ENCODE measurements at places on chromosomes 3 and 15.

- DNase-seq, result no peak
Measured at GRCh38 chr3:28295898-28296490, 52.5 kb upstream of the ZCWPW2 start.

GRCh38 chr3:119575507-119575906 is 3.8 kb upstream of the ADPRH start:
- DNase-seq, result no peak

GRCh38 chr3:70800951-70801350 is 488.5 kb upstream of the MDFIC2 start:
- DNase-seq, result no peak

DNA sequence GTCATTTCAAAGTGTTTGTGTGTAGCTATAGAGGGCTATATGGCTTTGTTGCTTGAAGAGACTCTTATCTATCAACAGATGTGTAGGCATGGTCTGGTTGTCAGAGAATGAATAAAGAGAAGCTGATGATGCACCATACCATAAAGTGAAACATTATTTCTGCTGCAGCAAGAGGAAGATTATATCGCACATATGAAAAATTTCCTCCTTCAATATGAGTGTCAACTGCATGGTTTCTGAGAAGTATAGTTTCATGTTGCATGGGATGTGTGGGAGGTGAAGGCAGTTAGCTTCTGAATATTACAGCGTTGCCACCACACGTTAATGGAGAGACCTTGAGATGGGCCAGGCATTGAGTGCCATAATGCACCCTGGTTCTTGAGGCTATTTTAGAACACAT is 217.9 kb downstream of the SATB1 start:
- DNase-seq, result no peak

DNA sequence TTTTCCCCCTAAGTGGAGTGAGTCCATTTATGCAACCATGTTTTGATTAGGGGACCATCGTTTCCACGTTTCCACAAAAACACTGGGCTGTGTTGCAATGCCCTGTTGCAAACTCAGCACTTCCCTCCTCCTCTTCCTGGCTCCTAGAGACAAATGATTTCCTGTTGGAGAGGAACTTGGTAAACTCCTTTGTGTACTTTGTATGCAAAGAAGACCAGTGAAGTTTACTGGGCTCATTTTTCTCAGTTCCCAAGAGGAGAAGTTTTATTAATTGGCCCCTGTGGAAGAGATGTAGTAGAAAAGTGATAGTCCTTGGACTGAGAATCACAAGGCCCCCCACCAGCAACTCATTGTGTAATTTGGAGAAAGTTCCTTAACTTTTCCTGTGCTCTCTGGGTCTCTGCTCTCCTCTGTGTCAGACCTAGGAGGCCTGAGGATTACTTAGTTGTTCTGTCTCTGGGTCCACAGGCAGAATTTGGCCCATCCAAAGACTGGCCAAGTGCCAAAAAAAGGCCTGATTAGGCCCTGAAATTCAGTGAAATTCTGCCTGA is 95.0 kb downstream of the ATG7 start:
- DNase-seq, result no peak

- DNase-seq, result no peak
Measured at GRCh38 chr15:31091481-31091880, 10.0 kb downstream of the TRPM1 start.

GRCh38 chr15:96347181-96348111 is 16.9 kb downstream of the NR2F2 start:
- DNase-seq, result no peak

DNA sequence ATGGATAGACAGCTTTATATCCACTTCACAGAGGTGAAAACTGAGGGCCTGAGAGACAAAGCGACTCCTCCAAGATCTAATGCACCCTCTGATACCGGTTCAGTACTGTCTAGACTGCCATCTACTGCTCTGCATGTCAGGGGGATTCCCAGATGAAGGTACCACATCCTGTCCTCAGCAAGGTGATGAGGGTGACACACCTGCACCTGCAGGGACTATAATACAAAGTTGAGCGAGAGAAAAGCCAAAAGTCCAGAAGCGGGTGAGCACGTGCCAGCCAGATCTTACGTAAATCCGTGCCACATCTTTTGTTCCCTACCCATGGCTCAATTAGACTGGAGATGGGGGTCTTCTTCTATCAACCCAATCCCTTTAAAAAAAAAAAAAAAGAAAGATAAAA is 32.4 kb upstream of the HES1 start:
- DNase-seq, result no peak

DNA sequence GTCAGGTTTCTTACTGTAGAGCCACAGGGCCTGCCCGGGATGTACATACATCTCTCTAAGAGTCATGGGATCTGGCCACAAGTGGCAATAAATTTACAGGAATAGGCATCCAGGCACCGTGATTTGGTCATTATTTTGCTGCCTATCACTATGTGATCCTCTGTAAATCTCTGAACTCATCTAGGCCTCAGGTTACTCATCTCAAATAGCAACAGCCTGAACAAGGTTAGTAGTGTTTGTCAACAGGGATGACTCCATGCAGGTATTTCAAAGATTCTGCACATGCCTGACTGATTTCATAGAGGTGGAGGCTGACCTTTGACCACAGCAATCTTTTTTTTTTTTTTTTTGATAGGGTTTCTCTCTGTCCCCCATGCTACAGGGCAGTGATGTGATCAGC is 88.8 kb upstream of the TBL1XR1 start:
- DNase-seq, result no peak

DNA sequence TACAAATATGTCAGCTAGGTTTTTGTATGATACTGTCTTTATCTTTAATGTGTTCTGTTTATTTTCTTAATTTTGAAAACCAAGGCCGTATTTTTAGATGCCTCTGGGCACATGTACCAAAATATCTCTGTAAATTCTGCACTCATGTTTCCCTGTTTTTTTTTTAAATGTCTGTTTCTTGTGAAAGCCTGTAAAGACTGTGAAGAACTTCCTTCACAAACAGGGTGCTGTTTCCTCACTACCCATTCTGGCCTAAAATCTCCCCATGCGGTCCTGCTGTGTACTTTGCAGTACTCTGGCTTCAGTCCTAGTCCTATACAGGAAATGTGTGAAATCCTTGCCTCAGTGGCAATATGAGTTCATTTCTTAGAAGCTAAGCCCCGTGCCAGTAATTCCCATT is 133.4 kb upstream of the ZBTB20 start:
- no peak for DNase-seq

- DNase-seq, result no peak
Measured at GRCh38 chr15:31523655-31524049, 197.0 kb downstream of the KLF13 start.

- no peak for DNase-seq
Measured at GRCh38 chr3:30503446-30503845, 103.0 kb upstream of the TGFBR2 start.

- DNase-seq, result no peak
Measured at GRCh38 chr15:59993950-59994401, 10.1 kb upstream of the FOXB1 start.

DNA sequence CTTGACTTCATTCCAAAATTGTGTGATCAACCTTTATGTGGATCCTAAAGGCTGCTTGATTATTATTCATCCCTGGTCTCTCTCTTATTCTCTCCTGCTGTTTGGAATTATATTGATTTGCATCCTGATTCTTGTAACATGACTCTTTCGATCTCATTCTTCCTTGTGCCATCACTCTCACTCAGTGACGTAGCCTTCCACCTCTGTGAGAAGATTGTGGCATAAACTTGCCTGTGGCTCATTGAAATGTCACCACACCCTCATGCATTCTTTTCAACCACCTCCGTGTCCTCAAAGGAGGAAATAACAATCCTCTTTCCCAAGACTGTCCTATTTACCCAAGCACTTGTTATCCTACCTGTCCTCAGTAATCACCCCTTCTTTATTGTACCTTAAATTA is 41.3 kb upstream of the GCNT3 start:
- no peak for DNase-seq

DNA sequence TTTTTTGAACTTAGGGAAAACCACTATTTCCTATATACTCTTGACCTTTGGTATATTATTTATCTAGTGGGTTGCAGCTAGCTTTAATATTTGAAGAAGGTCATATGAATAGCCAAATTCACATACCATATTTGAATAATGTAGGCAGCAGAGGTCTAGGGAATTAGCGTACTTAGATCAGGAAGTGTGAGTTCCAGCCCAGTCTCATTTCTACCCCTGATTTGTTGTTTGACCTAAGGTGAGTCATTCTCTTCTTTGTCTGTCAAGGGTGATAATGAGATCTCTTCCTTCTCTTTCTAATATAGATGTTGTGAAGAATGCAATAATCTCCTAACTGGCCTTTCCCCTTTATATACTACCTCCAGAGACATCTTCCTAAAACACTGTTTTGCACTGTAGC is 36.6 kb upstream of the ZPLD1 start:
- no peak for DNase-seq

GRCh38 chr3:128282380-128283196 is 129.3 kb downstream of the EEFSEC start:
- DNase-seq, result no peak

DNA sequence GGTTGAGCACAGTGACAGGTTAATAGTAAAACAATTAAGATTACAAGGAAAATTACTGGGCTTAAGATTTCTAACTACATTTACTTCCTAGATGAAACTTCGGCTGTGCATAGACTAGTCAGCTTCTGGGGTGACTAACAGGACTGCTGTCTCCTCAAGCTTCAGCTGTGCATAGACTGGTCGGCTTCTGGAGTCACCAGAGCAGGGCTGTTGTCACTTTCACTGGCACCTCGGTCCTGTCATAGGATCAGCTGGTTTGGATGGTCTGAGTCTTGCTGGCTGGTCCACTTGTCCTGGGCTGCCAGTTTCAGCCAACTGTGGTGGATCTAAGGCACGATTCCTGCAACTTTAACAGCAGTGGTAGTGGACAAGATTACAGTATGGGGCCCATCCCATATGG is 23.9 kb upstream of the ACAD9 start:
- DNase-seq, result no peak

- no peak for DNase-seq
Measured at GRCh38 chr3:33194303-33194702, 24.3 kb downstream of the SUSD5 start.

- DNase-seq, result no peak
Measured at GRCh38 chr3:67884345-67884744, 229.9 kb upstream of the SUCLG2 start.

DNA sequence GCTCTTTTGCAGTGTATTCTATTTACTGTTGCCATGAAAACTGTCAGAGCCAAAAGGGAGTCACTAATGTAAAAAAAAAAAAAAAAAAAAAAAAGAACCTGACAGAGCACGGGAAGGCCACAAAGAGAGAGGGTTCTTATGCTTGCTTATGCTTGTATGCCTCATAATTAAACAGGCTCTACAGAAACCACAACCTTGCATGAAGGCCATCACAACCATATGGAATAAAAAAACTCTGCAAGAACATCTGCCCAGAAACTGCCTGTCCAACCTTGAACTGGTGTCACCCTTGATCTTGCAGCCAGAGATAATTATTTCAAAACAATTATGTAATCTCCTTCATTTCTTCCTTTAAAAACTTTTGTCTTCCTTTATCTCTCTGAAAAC is 50.1 kb downstream of the CFAP20DC start:
- no peak for DNase-seq

DNA sequence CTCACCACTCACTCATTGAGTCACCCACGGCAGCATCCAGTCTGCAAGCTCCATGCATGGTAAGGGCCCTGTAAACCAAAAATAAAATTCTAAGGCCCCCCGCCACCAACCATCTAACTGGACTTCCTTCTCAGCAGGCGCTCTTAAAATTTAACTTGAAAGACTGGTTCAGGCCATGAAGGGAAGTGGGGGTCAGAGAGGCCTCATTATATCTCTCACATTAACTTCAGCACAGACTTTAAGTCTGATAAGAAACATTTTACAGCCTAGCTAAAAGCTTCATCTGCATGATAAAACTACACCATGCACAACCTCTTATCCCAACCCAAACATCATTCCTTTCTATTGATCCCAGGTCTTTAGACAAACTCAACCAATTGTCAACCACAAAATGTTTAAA is 38.5 kb downstream of the FBLN2 start:
- DNase-seq, result no peak

GRCh38 chr3:43075904-43076661 is 29.8 kb downstream of the POMGNT2 start:
- DNase-seq, result no peak

DNA sequence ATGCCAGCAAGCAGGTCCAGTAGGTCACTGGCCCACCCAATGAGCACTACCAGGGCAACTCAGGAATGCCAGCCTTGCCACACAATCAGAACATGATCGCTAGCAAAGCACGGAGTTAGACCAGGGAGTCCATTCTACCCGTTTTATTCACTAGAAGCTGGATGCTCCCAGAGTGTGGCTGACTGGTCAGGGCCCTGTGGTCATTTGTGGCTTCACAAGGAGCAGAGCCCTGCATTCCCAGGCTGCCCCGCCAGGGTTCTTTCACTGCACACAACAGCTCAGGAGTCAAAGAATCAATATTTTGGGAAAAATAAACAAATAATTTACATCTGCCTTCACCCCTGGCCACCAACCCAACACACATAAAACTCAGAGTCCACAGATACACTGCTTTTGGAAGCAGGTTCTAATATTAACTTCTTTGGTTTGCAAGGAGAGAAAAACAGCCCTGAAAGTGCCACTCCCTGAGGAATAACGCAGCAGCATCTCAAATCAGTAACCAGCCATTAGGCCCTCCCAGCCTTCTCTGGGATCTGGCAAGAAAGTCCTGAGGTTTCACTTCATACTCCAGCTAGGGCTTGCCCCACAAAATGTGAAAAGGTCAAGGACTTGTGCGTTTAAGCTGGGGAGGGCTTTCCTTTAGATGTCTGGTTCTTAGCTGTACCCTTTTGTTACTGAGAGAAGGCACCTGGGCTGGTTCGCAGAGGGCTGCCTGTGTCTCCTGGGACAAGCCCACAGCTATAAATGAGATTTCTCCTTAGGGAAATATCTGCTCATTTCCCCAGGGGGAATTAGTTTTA is 16.0 kb downstream of the SIAH2 start:
- DNase-seq, result no peak

DNA sequence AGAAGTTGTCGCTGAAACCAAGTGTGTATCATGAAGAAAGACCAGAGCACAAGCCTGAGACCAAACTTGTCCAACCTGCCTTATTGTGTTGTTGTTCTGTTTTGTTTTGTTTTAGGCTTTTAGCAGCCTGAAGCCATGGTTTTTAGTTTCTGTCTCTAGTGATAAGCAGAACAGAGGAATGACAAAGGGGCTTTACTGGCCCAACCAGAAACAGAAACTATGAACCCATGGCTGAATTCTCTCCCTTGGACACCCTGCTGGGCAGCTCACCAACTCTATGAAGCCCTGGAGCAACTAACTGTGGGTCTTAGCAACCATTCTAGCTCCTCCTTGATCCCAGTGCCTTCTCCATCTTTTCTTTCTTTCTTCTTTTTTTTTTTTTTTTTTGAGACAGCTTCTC is 30.3 kb downstream of the HCLS1 start:
- no peak for DNase-seq

- DNase-seq, result no peak
Measured at GRCh38 chr3:28575100-28575745, 226.6 kb upstream of the AZI2 start.

DNA sequence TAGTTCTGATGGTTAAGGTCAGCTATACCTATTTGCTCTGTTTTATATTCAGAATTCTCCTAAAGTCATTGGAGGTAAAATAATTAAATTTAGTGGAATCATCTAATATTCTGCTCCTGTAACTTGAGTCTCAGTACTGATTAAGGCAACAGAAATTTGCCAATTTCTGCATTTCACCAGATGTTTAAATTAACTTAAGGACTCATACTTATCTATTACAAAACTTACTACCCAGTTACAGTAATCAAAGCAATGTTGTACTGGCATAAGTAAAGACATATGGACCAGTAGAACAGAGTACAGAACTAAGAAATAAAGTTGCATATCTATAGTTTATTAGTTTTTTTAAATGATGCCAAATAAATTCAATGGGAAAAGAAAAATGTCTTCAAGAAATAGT is 1043.8 kb downstream of the OTOL1 start:
- no peak for DNase-seq
